ENCODE measurements at places on chromosomes 1 and 21.

- no peak for DNase-seq
These were observed 170.3 kb downstream of the RGS7 start for GRCh38 chr1:241186716-241187115.

GRCh38 chr1:30633294-30633693 lies 90.1 kb downstream of the MATN1 start:
- no peak for DNase-seq

DNA sequence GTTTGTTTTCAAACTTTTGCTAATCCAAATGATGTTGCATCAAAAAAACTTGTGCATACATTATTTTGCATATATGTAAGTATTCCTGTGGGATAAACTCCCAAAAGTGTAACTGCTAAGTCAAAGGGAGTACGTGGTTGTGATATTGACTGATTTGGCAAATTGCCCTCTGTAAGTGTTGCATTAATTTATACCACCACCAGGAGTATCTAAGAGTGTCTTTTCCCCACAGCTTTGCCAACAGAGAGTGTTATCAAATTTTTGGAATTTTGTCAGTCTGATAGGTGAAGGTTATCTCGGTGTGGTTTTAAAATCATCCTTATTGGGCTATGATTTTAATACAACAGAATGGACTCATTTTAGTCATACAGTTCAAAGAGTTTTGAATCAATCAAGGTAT lies 30.1 kb upstream of the PARP1 start:
- no peak for DNase-seq

GRCh38 chr1:35229587-35230360 lies 36.8 kb upstream of the SFPQ start:
- DNase-seq, result no peak

DNA sequence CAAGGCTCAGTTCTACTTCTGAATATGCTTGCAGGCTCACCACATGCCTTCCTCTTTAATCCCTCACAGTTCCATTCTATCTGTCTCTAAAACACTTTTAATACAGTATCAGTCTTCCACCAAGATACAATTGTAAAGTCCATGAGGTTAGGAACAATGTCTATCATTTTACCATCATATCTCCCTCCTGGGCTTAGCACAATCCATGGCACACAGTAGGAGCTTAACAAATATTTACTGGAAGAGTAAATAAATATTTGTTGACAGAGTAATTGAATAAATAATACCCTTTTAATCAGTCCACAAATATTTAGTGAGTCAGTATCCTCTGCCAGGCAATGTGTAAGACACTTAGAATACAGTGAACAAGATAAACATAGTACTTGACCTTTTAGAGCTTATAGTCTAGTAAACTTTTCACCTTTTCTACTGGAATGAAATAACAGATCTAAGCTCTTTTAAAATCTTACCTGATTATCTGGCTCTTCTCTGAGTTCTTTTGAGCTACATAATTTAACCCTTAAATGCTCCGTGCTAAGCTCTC lies 12.7 kb upstream of the GADD45A start:
- no peak for DNase-seq

GRCh38 chr1:184825571-184825970 lies 70.9 kb upstream of the EDEM3 start:
- DNase-seq, result no peak

- DNase-seq, result no peak
These were observed 189.1 kb upstream of the C1orf87 start for GRCh38 chr1:60262701-60263100.

DNA sequence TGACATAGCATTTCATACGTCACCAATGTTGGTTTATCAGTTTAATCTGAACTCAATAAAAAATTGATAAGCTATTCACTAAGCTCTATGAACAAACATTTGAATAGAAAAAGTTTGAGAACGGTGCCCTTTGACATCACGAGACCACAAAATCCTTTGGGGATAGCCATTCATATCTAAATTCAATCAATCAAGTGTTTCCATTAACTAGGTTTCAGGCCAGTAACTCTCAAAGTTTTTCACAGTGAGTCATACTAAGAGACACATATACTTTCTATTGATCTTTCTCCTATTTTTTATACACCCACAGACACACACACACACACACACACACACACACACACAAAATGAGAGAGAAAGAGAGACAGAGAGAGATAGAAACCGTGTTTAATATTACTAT lies 235.4 kb upstream of the SNX7 start:
- no peak for DNase-seq

GRCh38 chr1:53294567-53294966 lies 33.3 kb downstream of the LRP8 start:
- DNase-seq, result no peak

GRCh38 chr1:171654942-171655745 lies 2.7 kb upstream of the MYOC start:
- peak; percentile 34 for DNase-seq

GRCh38 chr1:233326319-233326718 lies 1.2 kb upstream of the MAP3K21 start:
- no peak for DNase-seq

- DNase-seq, result peak; percentile 34
These were observed 14.0 kb upstream of the CDA start for GRCh38 chr1:20574686-20575540.

- no peak for DNase-seq
These were observed 34.6 kb downstream of the TMEM63A start for GRCh38 chr1:225847610-225848009.

DNA sequence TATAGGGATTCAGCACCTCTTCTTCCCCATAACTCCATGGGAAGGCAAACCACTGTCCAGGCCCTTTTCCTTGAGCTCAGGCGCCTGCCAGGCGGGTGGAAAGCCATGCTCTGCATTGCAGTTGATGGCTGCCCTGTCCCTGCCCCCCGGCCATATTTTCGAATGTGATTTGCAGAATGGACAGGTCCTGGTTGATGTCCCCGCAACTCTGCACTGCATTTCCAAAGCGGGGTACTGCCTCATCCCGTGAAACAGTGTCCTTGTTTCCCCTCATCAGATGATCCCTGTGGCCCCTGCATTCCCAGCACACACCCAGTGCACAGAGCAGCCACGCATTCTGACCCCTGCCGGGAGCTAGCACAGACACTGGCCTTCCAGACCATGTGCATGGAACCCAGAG lies 33.7 kb upstream of the SCMH1 start:
- DNase-seq, result no peak

DNA sequence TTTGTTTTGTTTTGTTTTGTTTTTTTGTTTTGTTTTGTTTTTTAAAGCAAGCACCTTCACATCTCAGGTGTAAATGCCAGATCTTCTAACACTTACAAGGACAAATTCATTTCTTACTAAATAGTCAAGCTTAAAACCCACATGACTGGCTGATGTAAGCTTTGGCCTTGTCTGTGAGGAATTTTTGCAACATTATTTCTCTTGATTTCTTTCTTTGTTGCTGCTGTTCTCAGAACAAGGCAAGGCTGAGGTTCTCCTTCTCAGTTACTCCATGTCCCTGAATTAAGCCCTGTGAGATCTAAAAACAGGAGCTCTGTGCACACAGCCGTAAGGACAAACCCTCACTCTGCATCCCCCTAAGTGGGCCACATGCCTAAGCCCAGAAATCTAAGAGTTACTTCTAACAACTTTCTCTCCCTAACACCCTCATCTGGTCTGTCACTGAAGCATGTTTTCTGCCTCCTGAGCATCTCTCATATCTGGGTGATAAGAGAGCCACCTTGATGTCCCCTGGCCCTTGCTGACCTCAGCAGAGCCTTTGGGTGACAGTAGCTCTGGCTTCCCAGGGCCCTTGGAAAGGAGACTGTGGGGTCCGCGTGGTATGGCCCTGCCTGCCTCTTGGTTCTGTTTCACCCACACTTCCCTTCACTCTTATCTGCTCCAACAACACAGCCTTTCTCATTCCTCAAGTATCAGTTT lies 81.2 kb upstream of the HOOK1 start:
- DNase-seq, result no peak

DNA sequence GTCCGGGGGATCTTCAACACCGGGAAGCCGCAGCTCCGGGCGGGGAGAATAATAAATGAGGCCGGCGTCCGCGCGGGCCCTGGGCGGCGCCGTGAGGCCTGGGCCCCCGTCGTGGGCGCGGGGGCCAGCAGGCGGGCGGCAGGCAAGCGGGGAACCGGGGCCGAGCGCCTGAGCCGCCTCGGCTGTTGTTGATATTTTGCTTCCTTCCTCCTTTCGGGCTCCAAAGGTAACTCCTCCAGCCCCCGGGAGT lies at the start of gene MEF2D:
Gene MEF2D, minus strand, starts transcription at position 233 of the 250 bp plus-strand sequence. CDS start 17,483 bp downstream, outside the sequence.
- DNase-seq, result no peak

GRCh38 chr1:48966583-48966982 lies 189.9 kb upstream of the BEND5 start:
- DNase-seq, result no peak

DNA sequence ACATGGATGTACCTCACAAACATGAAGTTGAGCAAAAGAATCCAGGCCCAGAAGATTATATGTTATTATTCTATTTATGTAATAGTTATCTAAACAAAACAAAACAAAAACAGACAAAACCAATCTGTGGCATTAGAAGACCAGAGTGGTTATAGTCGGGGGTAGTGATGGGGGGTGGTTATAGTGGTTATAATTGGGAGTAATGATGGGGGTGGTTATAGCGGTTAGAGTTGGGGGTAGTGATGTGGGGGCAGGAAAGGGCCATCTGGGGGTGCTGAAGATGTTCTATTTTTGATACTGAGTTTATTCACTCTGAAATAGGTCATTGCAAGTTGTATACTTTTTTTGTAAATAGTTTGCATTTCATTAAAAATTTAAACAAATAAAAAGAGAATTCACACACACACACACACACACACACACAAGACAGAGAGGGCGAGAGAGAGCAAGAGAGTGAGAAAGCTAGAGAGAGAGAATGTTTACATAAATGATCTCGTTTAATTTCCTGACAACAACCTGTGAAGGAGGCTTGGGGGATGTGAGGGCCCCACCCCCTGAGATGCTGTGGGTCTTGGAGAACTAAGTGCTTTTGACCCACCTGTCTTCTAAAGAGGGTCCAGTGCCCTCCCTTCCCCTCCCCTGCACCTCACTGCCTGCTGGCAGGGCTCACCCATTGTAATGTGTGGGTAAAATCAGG lies 37.4 kb downstream of the RHOU start:
- no peak for DNase-seq

DNA sequence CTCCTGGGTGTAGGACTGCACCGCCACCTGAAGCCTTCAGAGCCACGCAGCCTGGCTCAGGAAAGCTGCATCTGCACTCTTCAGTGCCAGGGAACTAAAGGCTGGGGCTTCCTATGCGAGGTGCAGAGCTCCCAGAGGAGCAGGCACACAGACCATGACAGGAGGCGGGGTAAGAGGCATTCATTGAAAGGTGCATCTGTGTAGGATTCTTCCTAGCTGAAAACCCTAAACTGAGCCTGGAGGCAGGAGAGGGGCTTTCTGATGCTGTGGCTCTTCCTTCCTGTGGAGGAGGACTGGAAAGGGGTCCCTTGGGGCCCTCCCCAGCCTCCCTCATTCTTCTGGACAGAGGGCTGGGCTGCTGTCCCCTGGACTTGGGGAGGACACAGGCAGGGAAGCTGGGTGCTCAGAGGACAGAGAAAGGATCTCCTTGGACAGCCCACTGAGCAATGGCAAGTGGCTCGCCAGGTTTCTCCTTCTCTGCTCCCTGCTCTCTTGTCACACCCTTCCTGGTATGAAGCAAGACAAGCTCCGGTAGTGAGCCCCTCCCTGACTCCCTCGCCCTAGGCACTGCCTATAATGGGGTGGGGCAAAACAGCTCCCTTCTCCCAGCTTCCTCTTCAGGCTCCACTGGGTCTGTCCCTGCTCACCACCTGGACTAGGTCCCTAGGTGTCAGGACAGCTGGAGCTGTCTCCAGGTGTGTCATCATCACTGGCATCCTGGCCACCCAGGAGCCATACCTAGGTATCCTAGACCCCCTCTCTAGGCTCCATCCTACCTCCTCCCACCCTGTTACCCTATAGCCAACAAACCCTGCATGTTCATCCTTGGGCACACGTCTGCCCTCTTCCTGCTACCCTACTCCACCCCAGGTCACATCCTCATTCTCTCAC lies 20.0 kb downstream of the S100A6 start:
- no peak for DNase-seq

GRCh38 chr21:41071258-41072171 lies 96.4 kb upstream of the BACE2 start:
- no peak for DNase-seq

- DNase-seq, result no peak
These were observed 56.5 kb upstream of the BCAR3 start for GRCh38 chr1:93738075-93738622.

DNA sequence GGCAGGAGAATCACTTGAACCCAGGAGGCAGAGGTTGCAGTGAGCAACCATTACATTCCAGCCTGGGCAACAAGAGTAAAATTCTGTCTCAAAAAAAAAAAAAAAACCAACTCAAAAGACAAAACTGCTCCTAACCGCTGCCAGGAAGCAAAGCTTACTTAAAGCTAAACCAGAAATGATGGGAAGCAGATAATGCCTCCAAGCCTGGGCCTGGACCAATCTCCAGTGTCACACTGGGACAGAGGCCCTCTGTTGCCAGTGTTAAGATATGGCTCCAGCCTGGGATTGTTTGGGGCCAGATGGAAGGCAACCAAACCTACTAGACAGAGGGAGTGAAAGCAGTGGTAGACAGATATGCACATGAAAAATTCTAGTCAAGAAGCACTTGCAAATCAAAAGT lies 36.9 kb downstream of the NSL1 start:
- DNase-seq, result no peak

- DNase-seq, result no peak
These were observed 123.4 kb downstream of the SYT2 start for GRCh38 chr1:202586871-202587270.

DNA sequence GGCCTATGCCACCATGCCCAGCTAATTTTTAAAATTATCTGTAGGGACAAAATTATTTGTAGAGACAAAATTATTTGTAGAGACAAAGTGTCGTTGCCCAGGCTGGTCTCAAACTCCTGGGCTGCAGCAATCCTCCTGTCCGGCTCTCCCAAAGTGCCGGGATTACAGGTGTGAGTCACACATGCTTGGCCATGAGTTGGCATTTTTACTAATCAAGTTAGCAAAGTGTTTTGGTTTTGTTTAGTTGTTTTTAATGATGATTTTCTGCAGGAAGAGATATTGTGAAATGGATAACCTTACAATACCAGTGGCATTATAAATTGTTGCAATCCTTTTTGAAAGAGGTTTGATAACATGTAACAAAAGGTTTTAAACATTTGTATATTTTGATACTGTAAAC lies 65.3 kb upstream of the MAGI3 start:
- no peak for DNase-seq

DNA sequence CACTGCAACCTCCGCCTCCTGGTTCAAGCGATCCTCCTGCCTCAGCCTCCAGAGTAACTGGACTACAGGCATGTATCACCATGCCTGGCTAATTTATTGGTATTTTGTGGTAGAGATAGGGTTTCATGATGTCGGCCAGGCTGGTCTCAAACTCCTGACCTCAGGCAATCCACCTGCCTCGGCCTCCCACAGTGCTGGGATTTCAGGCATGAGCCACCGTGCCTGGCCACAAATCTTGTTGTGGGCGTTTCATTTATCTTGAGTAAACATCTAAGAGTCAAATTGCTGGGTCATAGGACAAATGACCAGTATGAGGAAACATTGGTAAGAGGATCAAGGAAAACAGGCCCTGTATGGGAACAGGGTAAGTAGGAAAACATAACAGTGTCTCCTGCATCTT lies 17.9 kb downstream of the TMEM200B start:
- DNase-seq, result no peak

GRCh38 chr1:200707116-200707515 lies 31.6 kb upstream of the CAMSAP2 start:
- no peak for DNase-seq

GRCh38 chr1:76109404-76109803 lies 34.9 kb downstream of the ST6GALNAC3 start:
- DNase-seq, result no peak

- no peak for DNase-seq
These were observed 13.0 kb upstream of the ARHGEF16 start for GRCh38 chr1:3441410-3441847.

GRCh38 chr1:55717111-55717510 lies 501.9 kb upstream of the USP24 start:
- no peak for DNase-seq
